ENCODE measurements at places on chromosomes 7 and 10. TPM values are rescaled to one million over a fixed set of nuclear protein-coding genes. Genes with fewer than 3 reads are reported as not detected.

GRCh38 chr7:134703782-134704181 lies 57.1 kb downstream of the BPGM start:
- no peak for DNase-seq

DNA sequence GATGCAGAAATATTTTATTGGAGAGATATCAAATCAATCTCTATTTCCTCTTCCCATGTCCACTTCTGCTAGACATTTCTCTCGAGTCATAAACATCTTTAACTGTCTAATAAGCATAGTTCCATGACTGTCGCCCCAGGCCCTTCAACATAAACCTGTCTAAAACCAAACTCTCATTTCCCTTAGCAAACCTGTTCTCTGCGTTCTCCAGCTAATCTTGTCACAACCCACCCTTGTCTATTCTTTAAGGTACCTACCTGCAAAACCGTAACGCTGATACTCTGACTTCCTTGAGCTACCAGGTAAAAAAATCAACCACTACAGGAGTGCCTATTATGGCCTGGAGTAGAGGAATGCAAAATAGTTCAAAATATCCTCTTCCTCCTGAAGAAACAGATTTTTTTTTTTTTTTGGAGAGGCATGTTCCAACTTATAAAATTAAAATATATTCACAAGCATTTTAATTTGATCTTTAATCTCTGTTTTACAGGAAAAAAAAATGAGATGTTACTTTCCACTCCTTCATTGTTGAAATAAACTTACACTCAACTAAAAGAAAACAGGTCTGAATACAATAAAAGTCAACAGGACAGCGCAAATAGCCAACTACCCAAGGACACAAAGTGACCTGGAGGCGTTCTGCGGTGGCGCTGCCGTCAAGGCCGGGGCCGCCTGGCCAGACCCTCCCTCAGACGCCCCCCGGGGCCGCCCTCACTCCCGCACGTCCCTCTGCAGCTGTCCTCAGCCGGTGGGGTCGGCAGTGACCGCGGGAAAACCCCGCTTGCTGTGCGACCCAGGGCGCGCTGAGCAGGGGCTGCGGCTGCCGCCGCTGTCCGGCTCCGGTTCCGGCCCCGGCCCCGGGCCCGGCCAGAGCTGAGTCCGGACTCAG lies 765 bp downstream of the SLC25A40 start:
- peak; percentile 55 for DNase-seq

DNA sequence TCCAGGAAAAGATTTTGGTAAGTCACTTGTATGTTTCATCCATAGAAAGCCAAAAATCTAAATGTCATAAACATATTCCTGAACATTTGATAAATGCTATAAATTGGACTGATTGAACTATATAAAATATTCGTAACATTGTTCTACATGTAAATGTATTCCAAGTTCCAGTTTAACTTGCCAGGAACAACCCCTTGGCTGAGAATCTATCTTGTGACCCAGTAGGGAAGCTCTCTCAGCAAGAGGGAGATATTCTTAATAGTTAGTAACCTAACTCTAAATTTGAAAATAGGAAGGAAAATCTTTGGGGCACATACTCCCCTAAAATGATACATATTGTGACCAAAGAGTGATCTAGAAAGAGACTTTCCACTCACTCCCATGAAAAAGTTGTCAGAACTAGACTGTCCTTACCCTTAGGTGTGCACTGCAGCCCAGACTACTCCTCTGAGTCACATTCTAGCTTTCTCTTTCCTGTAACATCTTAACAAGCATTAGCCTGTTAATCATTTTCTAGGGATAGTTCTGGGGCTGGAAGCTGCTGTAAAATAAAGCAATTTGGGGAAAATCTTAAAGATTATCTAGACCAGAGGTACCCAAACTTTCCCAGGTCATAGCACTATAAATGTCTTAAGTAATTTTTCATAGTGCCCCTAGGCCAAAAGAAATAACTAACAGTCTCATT lies 73.7 kb upstream of the SKAP2 start:
- no peak for DNase-seq

DNA sequence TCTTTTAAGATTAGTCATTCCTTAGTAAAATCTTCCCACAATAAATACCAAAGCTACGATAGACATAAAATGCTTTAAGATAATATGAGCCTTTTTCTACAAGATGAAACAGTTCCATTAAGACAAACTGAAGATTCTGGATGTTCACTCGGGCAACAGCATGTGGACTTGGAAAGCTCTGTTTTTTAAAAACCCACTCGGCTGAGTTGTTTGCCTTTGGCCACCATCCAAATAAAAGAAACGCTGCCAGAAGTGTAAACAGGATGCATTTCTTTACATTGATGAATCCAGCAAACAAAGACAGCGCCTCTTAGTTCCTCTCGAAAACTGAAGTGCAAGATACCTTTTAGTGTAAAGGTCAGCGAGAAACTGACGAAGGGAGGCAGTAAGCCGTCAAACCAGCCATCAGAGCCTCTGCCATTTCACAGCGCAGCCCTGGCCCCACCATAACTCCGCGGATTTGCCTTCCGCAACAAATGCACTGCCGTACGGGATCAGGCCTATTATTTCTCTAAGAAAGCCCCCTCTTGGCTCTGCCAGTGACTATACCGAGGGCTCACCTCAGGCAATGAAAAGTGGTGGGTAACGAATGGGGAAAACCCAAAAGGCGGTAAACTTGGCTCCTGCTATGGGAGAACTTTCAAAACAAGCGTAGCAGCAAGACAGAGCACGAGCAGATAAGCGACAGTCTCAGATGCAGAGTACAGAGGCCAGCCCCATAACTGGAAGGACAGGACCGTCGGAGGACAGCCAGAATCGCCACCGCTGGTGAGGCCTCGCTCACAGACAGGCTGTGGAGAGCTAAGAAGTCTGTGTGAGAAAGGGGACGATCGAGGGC lies 41.4 kb downstream of the GNA12 start:
- no peak for DNase-seq

DNA sequence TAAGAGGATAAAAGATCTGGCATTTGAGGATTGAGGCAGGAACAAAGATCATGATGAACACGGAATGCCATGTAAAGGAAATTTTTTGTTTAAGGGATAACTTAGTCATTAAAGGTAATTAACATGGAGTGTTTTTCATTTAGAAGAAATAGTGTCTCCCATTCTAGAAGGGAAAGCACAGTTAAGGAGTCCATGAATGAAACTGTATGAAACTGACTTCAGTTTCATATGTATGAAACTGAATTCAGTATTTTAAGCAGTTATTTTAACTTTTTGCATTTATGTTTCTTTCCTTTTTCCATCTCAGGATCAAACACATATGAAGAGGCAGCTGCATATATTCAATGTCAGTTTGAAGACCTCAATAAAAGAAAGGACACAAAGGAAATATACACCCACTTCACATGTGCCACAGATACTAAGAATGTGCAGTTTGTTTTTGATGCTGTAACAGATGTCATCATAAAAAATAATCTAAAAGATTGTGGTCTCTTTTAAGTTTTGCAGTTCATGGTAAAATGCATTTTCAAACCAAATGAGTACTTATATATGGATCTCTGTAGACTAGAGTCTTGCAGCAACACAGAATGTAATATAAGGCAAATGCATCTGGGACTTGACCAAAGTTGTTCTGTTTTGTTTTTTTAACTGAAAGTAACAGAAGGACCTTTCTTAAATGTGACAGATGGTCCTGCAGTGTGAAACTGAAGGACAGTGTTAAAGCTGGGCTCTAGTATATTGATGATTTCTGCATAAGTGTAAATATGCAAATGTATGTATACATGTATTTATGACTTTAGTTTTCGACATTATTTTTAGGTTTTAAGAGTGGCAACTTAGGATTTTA lies 82.6 kb downstream of the GNAI1 start:
- DNase-seq = no peak

DNA sequence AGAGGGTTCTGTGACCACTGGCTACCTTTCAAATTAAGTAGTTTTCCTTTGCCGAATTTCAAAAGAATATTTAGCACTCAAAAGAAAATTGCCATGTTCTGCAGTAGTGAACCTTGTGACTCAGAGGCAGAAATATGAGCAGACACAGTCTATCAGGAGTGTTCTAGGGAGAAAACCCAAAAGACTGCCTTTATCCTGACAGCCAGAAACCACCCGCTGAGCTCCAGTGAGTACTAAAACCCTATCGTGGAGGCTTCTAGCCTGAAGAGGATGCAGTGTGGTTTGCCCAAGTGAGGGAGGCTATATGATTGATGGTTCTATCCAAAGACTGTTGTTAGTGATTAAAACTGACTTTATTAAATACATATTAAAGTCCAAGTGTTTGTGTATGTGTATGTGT lies 21.9 kb downstream of the CHRM2 start:
- DNase-seq = no peak

- no peak for DNase-seq
Measured at GRCh38 chr10:14667280-14667679, 107.4 kb downstream of the FAM107B start.

- DNase-seq = no peak
Measured at GRCh38 chr7:154968336-154969001, 34.5 kb downstream of the PAXIP1 start.

- no peak for DNase-seq
Measured at GRCh38 chr10:87915406-87915805, 52.0 kb downstream of the PTEN start.

Gene NKX2-3
- not detected for total RNA-seq

DNA sequence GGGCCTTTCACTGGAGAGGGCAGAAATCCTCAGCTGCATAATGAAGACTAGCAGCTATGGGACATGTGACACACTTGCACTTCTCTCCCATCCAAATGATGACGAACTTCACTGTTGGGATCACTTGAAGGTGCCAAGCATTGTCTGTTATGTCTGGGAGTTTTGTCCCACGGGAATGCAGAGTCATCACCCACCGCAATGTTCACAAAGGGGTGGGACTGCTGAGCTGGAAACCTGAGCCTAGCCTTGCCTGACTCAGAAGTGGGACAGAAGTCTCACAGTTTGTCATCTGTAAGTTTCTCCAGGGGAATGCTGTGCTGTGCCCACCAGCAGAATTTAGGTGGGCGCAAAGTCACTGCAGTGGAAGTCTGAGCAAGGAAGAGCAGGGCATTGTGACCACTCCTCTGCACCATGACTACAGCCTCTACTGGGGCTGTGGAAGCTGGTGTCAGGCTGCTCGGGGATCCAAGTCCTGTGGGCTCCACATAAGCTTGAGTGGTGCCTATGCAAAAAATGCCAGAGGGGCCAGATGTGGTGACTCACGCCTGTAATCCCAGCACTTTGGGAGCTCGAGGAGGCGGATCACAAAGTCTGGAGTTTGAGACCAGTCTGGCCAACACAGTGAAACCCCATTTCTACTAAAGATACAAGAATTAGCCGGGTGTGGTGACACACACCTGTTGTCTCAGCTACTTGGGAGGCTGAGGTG lies 472.0 kb upstream of the CNTNAP2 start:
- DNase-seq = no peak

Gene PAX4
- not detected for total RNA-seq

- DNase-seq = no peak
Measured at GRCh38 chr7:154984601-154985188, 18.2 kb downstream of the PAXIP1 start.

DNA sequence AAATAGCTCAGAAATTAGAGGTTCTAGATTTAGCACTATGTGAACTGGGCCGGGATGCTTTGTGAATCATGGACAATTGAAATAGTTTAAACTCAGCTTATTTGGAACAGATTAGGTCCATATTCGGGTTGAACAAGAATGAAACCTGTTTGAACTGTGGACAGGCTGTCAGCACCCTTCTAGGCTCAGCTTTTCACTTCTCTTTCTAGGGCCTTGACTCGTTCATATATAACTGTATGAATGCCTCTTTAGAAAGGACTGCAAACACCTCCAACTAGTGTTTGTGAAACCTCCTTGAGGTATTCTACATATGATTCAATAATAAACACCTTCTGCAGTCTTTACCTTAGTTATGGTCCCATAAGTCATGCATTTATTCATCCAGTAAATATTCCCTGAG lies 115.6 kb downstream of the REEP3 start:
- no peak for DNase-seq

Gene KCNMA1
- 0.93 TPM for total RNA-seq

Gene TMEM213
- total RNA-seq = not detected

DNA sequence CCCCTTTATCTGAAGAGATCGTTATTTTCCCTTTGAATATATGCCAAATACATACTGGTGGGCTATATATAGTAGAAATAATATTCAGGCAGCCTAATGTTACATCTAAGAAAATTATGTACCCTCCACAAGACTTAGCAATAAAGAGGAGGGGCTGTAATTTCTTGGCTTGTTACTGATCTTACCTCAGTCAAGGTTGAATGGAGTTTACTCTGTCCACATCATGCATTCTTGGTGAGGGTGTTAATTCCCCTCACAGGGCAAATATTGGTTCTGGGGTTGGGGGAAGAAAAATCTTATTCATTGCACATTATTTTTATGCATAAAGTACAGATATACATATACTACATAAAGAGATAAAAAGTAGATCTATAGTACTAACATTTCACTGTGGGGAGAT lies 145.8 kb upstream of the ANK3 start:
- no peak for DNase-seq

GRCh38 chr7:4167385-4167910 lies 514.6 kb upstream of the FOXK1 start:
- no peak for DNase-seq

DNA sequence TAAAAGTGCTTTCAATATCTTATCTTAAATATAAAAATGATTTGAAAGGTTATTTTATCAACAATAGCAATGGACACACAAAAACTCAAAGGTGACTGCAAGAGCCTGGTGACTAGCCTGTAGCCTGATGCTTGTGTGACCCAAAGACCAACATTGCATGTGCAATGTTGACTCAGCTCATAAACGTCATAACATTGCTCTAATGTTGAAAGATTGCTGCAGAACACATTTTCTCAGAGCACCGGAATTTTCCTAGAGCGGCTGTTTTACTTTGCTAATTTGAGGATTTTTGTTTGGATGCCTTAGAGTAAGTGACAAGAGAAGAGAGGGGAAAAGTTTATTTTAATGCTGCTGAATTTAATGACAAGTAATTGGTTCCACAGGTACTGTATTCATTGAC lies 107.1 kb downstream of the RAB18 start:
- DNase-seq = no peak

Gene ACTR3C
- 0.61 TPM for total RNA-seq
